Globus pallidus (tissue), 1 donor: ENCODE measurements at places on chromosomes 3 and 15.

DNA sequence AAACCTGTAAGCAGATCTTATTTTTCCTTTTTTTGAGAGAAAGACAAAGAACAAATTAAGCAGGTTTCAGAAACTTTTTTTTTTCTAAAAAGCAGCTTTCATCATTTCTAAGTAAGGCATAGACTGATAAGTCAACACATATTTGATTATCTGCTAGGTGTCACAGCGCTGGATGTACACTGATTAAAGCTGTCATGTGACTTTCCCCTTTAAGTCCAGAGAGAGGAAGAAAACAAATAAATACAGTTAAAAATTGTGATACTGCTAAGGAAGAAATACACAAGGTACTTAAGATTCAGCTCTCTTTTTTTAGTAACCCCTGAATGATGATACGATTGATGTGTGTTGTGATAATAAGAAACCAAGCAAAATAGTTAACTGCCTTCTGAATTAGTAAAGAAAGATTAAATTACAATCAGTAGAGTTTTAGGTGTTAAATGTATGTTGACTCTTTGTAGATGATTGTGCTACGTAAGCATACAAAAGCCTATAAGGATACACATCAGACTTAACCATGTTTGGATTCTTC lies 2.8 kb downstream of the GLCE start:
- DNase-seq = no peak

DNA sequence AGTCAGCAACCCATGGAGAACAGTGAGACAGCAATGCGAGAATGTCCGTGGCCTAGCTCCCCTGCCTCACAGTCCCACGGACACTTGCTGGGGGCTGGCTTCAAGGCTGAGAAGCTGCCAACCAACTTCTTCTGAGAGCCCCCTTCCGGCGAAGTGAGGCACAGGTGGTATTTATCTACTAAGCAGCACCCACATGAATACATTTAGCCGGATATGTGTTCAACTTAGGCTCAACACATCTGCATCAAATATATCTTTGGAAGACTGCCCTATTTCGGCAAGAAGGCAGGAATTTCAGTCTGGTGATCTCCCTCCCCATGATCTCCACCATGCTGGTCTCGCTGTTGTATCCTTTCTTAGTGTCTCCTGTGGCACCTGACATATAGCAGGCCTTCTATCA lies 340.9 kb upstream of the NR2E3 start:
- DNase-seq = no peak

DNA sequence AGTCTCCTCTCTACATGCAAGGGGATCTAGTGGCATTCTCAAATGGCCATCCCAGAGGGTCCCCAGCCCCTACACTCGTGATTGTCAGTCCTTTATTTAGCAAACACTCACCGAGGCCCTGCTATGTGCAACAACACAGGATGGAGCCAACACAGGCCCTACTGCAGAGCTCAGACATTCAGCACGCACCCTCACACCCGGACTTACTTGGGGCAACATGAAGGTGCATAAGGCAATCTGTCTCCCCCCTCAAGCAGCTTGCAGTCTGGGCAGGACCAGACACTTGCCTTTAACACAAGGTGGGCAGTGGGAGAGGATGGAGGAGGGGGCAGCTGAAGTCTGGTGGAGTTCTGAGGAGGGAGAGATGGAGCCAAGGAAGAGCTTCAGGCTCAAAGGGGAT lies 258.4 kb downstream of the XXYLT1 start:
- DNase-seq = no peak

GRCh38 chr3:82473864-82474541 lies 712.6 kb upstream of the GBE1 start:
- no peak for DNase-seq

DNA sequence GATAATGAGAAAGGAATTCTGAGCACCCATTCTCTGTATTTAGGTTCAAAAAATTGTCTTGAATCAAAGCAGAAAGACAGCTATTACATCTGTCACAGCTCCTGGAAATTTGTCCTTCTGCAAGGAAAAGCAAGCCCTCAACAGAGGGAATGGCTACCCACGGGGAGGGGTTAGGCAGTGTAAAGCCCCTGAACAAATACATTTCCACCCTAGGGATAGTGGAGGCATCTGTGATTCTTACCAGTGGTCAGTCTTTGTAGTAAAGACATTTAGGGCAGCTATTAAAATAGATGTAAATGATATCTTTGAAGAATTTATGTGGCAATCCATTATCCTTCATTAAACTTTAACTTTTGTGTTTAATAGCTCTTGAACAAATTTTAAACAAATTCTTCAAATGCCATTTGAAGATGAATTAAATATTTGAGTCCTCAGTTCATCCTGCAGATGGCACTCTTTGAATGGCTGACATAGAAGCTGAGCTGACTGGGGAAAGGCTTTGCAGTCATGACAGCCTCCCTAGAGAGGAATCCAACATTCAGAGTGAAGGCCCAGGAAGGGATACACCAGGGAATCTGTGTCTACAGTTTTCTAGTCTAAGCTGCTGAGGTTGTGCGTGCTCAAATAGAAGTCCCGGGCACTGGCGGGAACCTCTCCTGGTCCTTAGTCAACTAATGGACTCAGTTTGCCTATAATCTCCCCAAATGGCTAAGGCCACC lies 359.7 kb upstream of the ROPN1 start:
- DNase-seq = peak; percentile 66

DNA sequence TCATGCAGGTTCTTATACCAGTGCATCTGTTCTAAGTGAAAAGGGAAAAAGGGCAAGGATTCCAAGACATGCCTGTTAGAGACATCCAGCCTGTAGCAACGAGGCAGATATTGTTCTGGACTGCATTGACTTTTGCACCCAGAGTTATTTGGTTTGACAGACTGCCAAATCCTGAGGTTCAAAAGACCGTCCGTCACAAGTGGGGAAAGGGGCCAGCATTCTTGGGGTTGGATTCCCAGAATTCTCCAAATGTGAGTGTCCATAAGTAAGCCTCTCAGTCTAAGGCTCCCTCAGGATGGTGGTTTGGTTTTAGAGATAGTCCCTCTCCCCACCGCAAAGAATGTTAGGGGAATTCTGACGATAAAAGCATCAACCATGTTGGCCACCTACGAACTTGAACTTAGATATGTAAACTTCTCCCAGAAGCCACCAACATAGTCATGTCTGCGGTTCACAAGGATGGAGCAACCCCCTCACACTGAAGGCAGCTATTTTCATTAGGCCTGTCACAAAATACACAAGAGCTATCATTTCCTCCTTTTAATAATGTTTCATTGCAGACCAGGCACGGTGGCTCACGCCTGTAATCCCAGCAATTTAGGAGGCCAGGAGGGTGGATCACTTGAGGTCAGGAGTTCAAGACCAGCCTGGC lies 13.6 kb upstream of the LACTB start:
- no peak for DNase-seq

DNA sequence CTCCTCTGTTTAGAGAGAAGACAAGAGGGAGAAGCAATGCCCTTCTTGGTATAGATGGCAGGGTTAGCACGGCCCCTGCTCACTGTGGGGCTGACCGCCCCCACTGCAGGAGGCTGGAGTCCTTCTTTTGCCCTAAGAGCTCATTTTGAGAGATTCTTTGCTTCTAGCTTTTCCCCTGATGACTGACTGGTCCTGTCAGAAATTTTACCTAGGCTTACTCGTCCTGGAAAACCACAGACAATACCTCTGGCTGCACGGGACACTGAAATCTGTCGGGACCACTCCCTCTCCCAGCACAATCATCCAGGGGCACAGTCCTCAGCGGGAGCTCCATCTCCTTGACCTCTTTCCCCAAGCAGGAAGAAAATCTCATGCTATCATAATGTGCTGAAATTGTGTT lies 143.0 kb upstream of the RGMA start:
- DNase-seq = no peak

- no peak for DNase-seq
Measured at GRCh38 chr3:58117561-58118181, 93.1 kb downstream of the DNASE1L3 start.

GRCh38 chr3:84573962-84574361 lies 384.8 kb upstream of the CADM2 start:
- no peak for DNase-seq

GRCh38 chr3:112736805-112737566 lies 96.0 kb upstream of the CCDC80 start:
- DNase-seq = no peak

DNA sequence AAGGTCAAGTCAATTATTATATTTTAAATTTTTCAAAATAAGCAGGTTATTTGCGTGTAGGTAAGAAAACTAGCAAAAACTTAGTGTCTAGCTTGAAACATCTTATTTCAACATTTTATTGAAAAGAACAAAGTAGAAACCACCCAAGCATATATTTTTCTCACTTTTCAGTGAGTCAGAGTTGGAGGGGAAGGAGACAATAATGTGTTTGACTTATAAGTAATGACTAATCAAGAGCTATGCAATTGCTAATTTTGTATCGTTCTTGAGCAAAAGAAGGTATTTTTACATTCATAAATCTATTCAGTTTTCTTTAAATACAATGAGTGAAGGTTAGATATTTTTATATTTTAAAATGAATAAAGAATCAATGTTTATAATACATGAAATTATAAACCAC lies 54.4 kb upstream of the P2RY1 start:
- no peak for DNase-seq

DNA sequence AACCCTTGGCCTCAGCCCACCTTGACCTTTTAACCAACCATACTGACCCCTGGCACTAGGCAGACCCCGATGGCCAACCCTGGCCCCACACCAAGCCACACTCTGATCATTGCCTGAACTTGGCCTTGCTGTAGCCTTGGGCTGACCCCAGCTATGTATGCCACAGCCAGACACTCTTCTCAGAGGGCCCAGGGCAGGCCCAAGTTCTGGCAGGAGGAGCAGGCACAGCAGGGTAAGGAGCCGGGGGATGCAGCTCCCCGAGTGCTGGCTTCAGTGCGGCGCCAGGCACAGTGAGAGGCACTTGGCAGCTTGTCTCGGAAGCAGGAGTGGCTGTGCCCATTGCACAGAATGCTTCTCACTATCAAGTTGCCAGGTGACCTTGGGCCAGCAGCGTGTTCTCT lies 22.3 kb downstream of the PRR20G start:
- no peak for DNase-seq

GRCh38 chr3:78972617-78973301 lies 795.0 kb downstream of the ROBO1 start:
- no peak for DNase-seq

- DNase-seq = no peak
Measured at GRCh38 chr3:64895991-64896895, 208.4 kb upstream of the ADAMTS9 start.
